ENCODE measurements at places on chromosomes 3 and 15. TPM values are rescaled to one million over a fixed set of nuclear protein-coding genes. Genes with fewer than 3 reads are reported as not detected.
A peak's percentile ranks its signal among the peaks of the same experiment; 100 is the strongest.

Gene PCSK6
- total RNA-seq, result 207 TPM

Gene TRIM71
- total RNA-seq, result not detected

Gene PIGB
- 5.8 TPM for total RNA-seq

Gene CEMIP
- total RNA-seq, result not detected

Gene CCDC39
- not detected for total RNA-seq

Gene MUC20
- 1.9 TPM for total RNA-seq

Gene CYP11A1
- 2.5 TPM for total RNA-seq

Gene HTR3E
- not detected for total RNA-seq

Gene GOLGA8S
- total RNA-seq, result 0.22 TPM

Gene GABRA5
- total RNA-seq, result not detected

Gene CAND2
- total RNA-seq, result 0.62 TPM

Gene ARHGEF3
- 1.5 TPM for total RNA-seq

DNA sequence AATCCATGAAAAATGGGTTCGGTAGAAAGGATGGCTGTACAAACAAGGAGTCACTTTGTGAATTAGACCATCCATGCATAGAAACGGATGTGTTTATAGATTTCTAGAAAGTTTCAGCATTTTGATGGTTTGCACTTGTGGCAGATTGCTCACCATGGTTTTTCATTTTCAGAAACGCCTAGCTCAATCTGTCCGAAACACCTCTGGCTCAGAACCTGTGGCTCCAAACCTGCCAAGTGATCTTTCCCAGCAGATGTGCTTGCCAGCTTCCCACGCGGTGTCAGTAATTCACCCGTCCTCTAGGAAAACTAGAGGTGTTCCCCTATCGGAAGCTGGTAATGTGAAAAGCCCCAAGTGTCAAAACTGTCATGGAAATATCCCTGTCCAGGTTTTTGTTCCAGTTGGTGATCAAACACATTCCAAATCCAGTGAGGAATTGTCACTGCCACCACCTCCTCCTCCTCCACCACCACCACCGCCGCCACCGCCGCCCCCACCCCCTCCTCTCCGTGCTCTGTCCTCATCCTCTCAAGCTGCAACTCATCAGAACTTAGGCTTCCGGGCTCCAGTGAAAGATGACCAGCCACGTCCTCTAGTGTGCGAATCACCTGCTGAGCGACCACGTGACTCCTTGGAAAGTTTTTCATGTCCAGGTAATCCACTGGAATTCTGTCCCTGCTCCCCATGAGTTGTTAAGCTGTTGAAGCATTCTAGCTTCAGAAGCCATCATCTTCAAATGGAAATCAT lies 21.2 kb downstream of the WHAMM start:
- peak; percentile 50 for DNase-seq

DNA sequence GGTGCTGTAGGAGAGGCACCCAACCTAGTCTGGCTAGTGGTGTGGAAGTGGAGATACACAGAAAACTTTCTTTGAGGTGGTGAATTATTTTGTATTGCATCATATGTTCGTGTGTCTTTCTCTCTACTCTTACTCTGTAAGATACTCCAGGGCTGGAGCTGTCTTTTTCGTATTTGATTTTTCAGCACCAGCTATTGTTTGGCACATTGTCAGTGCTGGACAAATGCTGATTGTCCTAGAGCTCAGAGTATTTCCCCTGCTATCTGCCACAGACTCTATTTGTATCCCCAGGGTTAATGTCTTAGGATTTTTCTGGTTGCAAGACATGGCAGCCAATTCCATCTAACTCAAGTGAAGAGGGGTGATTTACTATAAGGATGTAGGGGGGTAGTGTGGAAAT lies 110.5 kb downstream of the SAMMSON start:
- no peak for DNase-seq

- DNase-seq, result no peak
Measured at GRCh38 chr3:193951859-193952258, 184.1 kb upstream of the HES1 start.

- DNase-seq, result no peak
Measured at GRCh38 chr3:22582266-22582665, 620.9 kb upstream of the UBE2E2 start.

- DNase-seq, result no peak
Measured at GRCh38 chr15:69673291-69673881, 220.8 kb downstream of the RPLP1 start.

- DNase-seq, result no peak
Measured at GRCh38 chr15:99992611-99993231, 259.5 kb upstream of the LYSMD4 start.

GRCh38 chr15:52105846-52106245 lies 6.7 kb downstream of the BCL2L10 start:
- DNase-seq, result no peak

DNA sequence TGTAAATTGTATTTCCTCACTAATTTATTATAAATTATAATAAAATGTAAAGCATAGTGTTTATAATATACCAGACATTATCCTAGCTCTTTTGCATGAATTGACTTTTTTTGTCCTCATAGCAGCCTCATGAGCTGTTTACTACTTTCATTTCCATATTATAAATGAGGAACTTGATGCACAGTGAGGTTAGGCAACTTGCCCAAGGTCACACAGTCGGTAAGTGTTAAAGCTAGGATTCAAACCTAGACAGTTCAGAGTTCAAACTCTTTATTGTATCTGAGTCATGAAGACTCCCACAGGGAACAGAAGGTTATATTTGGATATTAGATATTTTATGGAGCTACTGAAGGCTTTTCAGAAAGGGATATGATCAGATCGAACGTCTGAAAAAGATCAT lies 322.2 kb upstream of the SATB1 start:
- DNase-seq, result no peak

- peak; percentile 21 for DNase-seq
Measured at GRCh38 chr15:28955160-28955992, 69.6 kb downstream of the APBA2 start.

- no peak for DNase-seq
Measured at GRCh38 chr3:125433611-125434041, 58.5 kb upstream of the ZNF148 start.

- no peak for DNase-seq
Measured at GRCh38 chr3:15750143-15750542, 47.6 kb downstream of the ANKRD28 start.

DNA sequence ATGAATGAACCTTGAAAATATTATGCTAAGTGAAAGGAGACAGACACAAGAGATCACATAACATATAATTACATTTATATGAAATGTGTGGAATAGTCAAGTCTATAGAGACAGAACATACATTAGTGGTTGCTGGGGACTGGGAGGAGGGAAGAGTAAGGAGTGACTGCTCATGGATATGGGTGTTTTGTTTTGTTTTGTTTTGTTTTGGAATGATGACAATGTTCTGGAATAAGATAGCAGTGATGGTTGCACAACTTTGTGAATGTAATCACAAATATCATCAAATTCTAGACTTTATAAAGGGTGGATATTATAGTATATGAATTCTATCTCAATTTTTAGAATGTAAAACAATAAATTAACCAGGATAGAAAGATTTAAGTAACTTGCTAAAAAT lies 57.4 kb upstream of the PHLDB2 start:
- no peak for DNase-seq

- peak; percentile 12 for DNase-seq
Measured at GRCh38 chr3:51709004-51709420, 2.1 kb downstream of the GRM2 start.

GRCh38 chr15:46955576-46955975 lies 761.7 kb upstream of the SEMA6D start:
- no peak for DNase-seq

- DNase-seq, result no peak
Measured at GRCh38 chr3:39920271-39920670, 110.9 kb downstream of the MYRIP start.

- no peak for DNase-seq
Measured at GRCh38 chr15:70523616-70524015, 239.7 kb downstream of the UACA start.

GRCh38 chr15:90836296-90836871 lies 32.0 kb upstream of the FURIN start:
- no peak for DNase-seq

DNA sequence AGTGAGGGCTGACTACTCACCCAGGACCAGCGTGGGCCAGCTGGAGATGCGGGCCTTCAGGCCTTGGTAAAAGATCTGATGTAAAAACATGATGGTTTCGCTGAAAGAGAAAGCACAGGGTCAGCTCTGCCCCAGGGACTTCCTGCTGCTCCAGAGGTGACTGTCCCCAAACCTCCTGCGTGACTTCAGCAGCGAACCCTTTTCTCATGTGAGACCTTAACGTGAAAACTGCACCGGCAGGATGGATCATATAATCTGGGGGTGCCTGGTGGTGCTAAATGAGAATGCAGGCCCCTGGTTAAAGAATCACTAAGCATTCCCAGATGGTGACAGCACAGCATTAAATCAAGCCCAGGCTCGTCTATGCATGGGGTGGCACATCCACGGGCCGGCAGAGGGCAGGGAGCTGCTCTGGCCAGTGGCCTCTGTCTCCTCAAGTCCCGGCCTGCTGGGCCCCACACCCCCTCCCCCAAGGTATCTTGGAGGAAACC lies 55.4 kb downstream of the RASGRF1 start:
- DNase-seq, result no peak

DNA sequence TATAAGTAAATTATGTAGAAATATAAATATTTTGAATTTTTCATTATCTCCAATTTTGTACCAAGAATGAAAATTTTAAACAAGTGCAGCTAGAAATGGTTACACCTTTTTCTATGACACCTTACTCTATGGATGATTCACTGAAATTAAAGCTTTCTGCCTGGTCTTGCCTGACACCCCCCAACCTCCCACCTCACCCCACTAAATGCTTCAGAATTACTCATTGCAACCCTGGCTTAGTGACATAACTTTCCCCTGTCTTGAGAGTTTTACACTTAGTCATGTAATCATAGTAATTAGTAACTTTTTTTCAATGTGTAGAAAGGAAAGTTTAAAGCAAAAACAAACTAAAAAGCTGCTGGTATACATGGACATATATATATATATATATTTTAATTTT lies 42.0 kb upstream of the MEIS2 start:
- DNase-seq, result no peak

DNA sequence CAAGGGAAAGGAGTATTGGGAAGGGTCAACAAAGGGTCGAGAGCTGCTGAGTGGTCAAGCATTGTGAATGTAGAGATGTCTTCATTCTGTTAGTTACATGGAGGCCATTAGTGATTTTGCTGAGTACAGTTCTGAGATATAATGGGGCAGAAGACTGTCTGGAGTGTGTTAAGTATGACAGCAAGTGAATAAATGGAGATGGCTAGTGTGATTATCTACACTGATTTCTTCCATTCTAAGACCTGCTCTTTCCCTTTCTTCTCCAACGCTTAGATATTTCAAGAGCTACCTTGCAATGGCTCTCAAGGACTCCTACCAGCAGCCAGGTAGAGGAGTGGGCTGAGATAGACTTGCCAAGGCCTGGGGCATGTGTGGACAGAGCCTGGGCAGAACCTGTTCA lies 216.5 kb downstream of the MFSD1 start:
- DNase-seq, result no peak

DNA sequence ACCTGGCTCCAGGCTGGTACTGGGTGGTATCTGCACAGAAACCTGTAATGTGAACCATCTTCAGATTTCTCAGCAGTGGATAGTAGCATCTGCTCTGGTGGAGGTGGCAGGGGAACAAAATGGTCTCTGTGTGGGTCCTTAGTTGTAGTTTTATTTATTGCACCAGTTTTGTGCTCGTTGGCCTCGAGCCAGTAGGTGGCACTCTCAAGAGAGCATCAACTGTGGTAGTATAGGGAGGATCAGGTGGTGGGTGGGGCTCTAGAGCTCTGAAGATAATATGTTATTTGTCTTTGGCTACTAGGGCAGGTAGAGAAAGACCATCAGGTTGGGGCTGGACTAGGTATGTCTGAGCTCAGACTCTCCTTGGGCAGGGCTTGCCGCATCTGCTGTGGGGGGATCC lies 254.0 kb upstream of the GPR149 start:
- no peak for DNase-seq

DNA sequence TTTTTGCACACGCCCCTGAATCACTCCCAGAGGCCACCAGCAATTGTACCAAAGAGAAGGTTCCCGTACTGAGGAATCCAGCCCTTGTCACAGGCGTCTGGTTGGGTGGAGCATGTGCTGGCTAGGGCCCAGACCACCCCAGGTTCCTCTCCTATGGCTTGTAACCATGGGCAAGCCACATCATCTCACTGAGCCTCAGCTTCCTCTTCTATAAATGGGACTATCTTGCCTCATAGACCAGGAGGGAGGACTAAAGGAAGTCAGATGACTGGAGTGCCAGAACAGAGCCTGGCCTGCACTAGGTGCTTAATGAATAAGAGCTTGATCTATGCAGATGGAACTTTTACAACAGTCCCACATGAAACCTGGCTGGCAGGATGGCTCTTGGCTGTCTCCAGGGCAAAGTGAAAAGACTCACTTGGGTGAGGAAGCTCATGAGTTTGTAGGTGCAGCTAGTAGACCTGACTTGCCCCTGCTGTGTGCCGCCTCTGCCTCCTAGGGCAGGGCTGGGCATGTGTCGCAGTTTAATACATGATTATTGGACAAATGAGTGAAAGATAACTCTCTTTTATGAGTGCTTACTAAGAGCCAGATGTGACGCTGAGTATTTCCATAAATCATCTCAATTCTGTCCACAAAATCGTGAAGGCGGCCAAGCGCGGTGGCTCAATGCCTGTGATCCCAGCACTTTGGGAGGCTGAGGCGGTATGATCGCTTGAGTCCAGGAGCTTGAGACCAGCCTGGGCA lies 29.3 kb downstream of the CTSH start:
- no peak for DNase-seq

GRCh38 chr3:85321892-85322291 lies 363.1 kb downstream of the CADM2 start:
- no peak for DNase-seq

GRCh38 chr15:58588096-58588495 lies 156.3 kb downstream of the LIPC start:
- no peak for DNase-seq

- no peak for DNase-seq
Measured at GRCh38 chr15:71547011-71547410, 263.3 kb upstream of the NR2E3 start.

- DNase-seq, result no peak
Measured at GRCh38 chr3:101193957-101194356, 126.4 kb downstream of the IMPG2 start.

DNA sequence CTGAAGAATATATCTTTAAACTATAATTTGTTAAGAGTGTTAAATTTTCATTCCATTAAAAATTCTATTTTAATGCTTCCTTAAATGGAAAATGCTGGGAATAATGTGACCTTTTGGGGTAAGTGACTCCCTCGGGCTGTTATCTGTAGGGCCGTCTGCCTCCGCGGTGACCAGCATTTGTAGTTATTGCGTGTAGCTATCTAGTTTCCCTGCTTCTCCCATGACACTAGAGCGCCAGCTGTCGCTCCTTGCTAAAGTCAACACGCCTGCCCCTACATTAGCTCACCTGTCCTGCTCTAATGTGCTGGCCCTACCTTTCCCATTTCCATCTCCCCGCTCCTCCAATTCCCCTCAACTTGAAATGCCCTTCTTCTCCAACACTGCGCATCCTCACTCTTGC lies 12.4 kb upstream of the CHRM5 start:
- no peak for DNase-seq

- DNase-seq, result no peak
Measured at GRCh38 chr3:87082796-87083440, 92.0 kb upstream of the VGLL3 start.

GRCh38 chr3:62630664-62631063 lies 244.6 kb downstream of the CADPS start:
- DNase-seq, result no peak

GRCh38 chr3:121994551-121994950 lies 27.5 kb downstream of the ILDR1 start:
- DNase-seq, result no peak

Measured in right lobe of liver (tissue), 6 donors.